Activated T-cell treated with anti-CD3 and anti-CD28 coated beads, Interleukin-2, amount 50 U/mL, for 4 hours (primary cell): ENCODE measurements at places on chromosomes 13 and 19. TPM values are rescaled to one million over a fixed set of nuclear protein-coding genes. Genes with fewer than 3 reads are reported as not detected.

Gene PSG7
- not detected for total RNA-seq

Gene UBL3
- total RNA-seq: 14.1 TPM

Gene GRIK5
- total RNA-seq: 1.1 TPM

Gene ZNF799
- total RNA-seq: 2.1 TPM

Gene BRME1
- total RNA-seq: 8.9 TPM

Gene N4BP2L2
- total RNA-seq: 58.6 TPM

Gene KLK14
- total RNA-seq: 1.4 TPM

Gene FXYD1
- 0.95 TPM for total RNA-seq

DNA sequence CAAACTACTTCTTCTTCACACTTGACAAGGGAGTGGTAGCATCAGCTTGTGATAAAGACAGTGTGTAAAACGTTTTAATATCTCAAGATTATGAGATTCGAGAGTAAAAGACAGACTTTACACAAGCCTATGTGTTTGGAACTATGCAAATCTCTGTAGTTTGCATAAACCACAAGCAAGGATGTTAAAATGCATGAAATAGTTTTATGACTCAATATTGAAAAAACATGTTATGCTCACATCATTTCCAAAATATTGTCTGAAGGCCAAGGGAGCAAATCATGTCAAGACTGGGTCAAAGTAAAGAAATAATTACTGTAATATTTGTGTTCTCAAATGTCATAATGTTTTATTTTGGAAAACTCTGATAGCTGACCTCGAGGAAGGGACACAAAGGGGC, 316.8 kb upstream of the KLF12 start:
- DNase-seq: no peak

- no peak for DNase-seq
Observed at GRCh38 chr13:112722433-112723263, 32.8 kb downstream of the ATP11A start.

GRCh38 chr13:51608857-51609406, 24.7 kb downstream of the WDFY2 start:
- no peak for DNase-seq

DNA sequence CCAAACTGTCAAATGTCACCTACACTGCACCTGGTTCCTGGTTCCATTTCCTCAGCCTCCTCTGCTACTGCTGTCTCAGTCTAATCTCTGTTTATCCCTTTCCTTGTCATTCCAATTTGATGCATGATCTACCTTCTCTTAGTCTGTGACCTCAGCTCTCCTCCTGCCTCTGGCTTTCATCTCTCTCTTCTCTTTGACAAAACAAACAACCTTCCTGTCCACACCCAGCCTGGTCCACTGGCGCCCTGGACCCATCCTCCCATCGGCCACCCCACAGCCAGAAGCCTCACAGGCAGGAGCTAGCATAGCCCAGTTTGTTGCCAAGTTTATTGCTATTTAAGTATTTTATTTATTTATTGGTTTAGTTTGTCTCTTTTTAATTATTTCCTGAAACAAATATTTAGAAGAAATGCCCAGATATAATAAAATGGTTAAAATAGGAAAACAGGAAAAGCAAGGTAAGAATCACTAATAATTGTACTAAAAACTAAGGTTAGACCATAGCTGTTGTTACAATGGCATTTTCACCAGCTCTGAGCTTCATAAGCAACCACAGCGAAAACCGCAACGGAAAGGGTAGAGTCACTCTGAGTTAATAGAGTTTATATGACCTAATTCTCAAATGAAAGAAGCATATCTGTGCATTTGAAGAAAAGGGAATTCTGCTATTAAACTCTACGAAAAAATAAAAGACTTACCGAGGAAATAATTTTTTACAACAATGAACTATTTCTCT, 68.6 kb downstream of the EFNB2 start:
- DNase-seq: no peak

- DNase-seq: no peak
Observed at GRCh38 chr19:5793188-5793587, 2.2 kb upstream of the DUS3L start.

- DNase-seq: no peak
Observed at GRCh38 chr19:6032827-6033226, 54.9 kb upstream of the RANBP3 start.

GRCh38 chr19:50059045-50059444, 33.2 kb downstream of the ZNF473 start:
- no peak for DNase-seq

DNA sequence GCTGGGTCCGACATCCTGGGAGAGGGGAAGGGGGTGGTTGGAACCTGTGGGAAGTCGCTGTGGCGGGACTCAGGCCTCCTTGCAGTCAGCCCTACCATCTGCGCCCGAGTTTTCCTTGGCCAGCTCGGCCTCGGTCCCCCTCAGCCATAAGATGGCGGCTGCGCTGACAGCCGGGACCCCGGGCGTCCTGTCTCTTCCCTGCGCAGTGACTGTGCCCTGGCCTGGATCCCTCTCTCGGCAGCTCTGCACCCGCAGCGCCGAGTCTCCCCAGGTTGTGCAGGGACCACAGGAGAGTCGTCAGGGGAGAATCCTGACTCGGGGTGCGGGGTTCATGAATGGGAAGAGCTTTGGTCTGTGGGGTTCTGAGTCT, 345 bp downstream of the ZNF257 start:
- DNase-seq: no peak

DNA sequence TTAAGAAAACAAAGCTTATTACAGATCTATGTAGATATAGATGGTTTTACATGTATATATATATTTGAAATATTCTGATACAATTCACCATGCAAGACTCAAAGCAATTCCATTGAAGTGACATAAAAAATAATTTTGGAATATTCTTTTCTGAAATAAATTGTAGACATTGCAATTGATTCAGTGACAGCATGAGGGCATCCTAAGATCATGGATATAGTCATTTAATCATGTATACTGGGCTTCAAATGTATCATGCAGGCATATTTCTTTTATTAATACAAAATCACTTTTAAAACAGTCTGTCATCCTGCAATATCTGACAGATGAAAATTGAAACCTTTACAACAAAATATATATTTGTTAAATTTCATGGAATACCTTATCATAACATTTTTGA, 286.7 kb upstream of the SLITRK6 start:
- DNase-seq: no peak

GRCh38 chr13:50586414-50587083, 256.9 kb downstream of the DLEU7 start:
- DNase-seq: no peak

GRCh38 chr13:44543369-44543768, 32.8 kb downstream of the TSC22D1 start:
- no peak for DNase-seq

DNA sequence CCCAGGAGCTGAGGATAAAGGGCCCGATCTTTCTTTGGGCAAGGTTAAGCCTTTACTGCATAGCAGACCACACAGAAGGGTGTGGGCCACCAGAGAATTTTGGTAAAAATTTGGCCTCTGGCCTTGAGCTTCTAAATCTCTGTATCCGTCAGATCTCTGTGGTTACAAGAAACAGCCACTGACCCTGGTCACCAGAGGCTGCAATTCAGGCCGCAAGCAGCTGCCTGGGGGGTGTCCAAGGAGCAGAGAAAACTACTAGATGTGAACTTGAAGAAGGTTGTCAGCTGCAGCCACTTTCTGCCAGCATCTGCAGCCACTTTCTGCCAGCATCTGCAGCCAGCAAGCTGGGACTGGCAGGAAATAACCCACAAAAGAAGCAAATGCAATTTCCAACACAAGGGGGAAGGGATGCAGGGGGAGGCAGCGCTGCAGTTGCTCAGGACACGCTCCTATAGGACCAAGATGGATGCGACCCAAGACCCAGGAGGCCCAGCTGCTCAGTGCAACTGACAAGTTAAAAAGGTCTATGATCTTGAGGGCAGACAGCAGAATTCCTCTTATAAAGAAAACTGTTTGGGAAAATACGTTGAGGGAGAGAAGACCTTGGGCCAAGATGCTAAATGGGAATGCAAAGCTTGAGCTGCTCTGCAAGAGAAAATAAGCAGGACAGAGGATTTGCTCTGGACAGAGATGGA, 8.4 kb upstream of the CEACAM19 start:
- no peak for DNase-seq

- no peak for DNase-seq
Observed at GRCh38 chr13:72205773-72206172, 338.8 kb upstream of the DACH1 start.

DNA sequence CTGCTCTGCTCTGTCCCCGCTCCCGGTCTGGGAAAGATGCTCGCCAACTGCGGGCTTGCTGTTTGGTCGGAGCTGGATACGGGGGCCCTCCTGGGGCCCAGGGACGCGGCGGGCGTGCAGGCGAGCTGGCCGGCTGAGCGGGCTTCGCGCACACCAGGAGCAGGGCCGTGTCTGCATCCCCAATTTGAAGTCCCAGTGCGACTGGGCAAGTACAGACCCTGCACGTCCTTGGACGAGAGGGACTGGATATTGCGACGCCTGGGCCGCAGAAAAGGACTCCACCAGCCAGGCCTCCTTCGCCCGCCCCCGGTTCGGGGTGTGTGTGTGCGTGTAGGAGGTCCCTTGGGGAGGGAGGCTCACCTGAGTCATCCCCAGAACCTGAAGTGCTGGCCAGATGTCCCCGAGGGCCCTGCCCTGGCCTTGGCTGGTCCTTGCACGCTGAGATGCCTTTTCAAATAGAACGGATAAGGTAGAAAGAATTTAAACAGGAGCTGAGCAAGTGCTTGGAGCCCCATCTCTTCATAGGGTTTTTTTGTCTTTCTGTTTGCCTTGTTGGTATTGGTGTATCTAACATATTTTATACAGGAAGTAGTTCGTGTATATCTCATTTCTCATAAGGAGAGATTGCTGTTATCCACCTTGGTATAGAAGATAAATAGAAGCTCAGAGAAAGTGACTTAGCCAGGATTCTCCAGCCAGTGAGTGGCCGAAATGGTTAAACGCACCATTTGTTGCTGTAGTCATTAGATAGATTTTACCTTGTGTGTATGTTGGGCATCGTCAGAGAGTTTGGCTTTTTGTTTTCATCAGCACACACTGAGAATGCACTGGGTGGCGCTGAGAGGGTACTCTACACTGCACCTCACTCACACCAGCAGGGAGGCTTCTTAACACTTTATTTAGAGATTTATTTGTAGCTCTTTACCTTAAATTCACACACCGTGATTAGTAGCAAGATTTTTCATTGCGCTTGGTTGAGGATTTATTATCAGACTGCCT, 1.1 kb downstream of the NAXD start:
- peak; percentile 32 for DNase-seq

GRCh38 chr13:38922170-38922569, 68.5 kb downstream of the STOML3 start:
- no peak for DNase-seq

GRCh38 chr19:40692212-40692551, 1.7 kb upstream of the NUMBL start:
- no peak for DNase-seq

DNA sequence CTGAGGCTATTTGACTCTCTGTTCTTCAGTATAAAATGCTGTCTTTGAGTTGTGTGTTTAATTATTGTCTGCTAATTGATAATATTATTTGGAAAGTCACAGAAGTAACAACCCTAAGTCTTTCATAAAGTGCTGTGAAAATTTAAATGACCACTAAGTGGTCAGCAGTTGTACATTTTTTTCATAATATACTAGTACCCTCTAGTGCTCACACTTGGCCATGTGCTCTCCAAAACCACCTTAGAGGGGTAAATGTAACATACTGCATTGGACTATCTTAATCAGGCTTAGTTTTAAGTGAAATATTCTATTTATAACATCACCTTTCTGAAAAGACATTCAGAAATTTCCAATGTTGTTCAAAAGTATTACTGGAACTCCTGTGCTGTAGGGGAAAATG, 745.3 kb downstream of the GPC5 start:
- no peak for DNase-seq

- DNase-seq: no peak
Observed at GRCh38 chr13:39406688-39407087, 196.3 kb downstream of the LHFPL6 start.
